ENCODE measurements at places on chromosomes 1 and 21.
A peak's percentile ranks its signal among the peaks of the same experiment; 100 is the strongest.

DNA sequence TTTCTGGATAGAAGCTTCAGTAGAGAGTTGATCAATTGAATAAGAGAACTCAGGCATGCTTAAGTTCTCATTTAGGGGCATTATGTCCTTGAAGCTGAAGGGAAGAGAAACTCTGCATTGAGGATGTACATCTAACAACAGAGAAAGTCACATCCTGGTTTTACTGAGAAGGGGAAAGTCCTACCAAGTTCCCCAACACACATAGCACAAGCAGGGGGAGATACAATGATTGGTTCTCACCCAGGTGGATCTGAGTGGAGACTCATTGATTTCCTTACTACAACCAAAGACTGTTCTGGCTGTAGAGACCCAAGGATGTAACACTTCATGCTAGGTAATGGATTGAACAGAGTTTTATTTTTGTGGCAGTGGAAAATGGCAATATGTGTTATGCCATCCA is 1.0 kb upstream of the KRTAP20-1 start:
- no peak for DNase-seq

- no peak for DNase-seq
These were observed 65.5 kb upstream of the BACH1 start for GRCh38 chr21:29233256-29233546.

GRCh38 chr1:29380532-29380931 is 144.2 kb downstream of the PTPRU start:
- DNase-seq: no peak

- DNase-seq: no peak
These were observed 23.1 kb downstream of the USP24 start for GRCh38 chr1:55192093-55192492.

GRCh38 chr1:168112673-168113305 is 23.9 kb downstream of the GPR161 start:
- DNase-seq: peak; percentile 31

DNA sequence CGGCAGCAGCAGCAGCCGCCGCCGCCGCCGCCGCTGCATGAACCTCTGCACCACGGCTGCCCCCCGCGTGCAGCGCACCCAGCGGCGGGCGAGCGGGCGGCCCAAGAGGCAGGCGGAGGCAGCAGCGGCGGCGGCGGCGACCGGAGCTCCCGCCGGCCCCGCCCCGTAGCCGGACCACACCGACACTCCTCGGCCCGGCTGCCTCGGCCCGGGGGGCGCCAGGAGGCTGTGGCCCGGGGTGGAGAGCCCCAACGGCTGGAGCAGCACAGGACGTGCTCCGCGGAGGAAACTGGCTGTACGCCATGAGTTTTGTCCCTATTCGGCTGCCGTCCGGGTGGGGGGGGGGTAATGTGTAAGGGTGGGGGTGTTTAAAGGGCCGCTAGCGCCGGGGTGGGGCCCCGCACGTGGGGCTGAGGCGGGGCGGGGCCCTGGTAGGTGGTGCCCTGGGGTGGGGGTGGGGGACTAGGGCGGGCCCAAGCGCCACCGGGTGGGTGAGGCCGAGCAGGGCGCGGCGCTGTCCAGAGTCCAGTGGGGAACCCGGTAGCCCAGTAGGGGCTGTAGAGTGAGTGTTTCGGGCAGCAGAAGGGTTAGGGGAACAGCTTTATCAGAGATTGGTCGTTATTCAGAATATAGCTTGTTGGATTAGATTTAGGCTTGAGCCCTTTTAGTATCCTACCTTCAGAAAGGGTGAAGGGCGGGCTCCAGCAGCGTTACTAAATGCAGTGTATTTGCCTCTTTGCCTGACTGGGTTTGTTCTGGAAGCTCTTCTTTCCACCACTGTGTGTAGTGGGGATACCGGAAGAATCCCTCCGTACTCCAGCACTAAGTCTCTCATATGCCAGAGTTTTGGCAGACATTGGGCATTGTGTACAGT is at the start of gene FAM78B:
FAM78B (minus strand) TSS at position 304 of the 874 bp plus-strand sequence. CDS start 753 bp downstream, outside the sequence.
- peak; percentile 31 for DNase-seq

DNA sequence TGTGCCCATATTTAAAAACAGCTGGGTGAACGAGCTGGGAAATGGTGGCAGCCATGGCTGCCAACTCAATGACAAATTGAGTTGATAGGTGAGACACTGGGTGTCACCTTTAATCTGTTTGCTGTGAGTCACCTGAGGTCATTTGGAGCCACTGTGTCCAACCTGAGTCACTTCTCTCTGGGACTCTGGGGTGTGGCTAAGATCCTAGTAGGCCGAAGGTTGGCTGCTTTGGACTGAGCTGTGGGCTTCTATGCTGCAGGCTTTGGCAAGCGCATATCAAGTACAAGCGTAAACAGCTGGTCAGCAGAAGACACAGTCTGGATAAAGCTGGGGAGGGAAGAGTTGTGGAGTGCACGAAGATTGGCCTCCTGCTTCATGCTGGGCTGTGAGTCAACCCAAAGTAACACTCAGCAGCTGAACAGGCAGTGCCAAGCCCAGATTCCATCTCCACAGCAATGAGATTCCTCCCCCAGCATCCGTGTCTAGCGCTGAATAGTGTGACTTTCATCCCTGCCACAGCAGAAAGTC is 24.0 kb downstream of the TEX35 start:
- peak; percentile 85 for DNase-seq

DNA sequence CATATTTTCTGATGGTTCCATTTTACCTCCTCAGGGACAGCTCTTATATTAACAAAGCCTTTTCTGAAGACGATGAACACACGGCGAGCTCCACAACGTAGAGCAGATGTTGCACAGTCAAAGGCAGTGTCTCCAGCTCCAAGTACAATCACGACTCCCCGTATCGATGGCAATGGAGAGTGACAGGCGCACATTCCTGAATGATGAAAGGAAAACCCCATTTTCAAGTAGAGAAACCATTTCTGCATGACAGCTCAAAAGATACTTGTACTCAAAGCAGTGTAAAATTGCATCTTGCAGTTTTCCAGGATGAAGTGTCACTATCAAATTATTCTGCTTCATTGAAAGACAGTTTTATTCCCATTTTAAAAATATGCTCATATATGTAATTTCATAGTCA is 327.6 kb downstream of the DPYD start:
- DNase-seq: no peak

DNA sequence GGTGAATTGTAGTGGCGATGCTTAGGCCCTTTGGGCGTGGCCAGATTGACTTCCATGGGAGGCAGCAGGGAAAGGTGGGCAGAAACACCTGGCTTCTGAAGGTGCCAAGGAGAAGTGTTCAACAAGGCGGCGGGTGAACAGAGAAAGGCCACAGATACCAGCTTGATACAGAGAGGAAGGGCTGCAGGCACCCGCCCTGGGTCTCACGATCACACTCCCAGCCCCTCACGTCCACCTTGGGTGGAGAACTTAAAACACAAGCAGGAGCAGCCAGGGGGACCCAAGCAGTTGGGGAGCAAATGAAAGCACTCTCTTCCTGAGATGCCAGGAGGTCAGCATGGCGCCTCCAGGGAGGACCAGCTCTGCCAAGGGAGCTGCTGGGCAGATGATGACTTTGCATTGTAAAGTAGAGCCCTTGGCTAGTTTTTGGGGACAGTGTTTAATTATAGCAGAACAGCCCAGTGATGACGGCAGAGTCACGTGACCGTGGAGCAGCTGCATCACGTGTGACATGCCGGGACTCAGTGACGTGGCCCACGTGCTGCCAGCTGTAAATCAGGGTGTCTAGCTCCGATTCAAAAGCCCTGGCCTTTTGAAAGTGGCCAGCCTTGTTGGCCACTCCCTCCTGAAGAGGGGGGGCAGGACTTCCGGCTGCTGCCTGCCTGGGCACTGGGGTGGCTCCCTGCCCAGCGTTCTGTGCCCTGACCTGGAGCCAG is 19.0 kb downstream of the SLC37A1 start:
- no peak for DNase-seq

DNA sequence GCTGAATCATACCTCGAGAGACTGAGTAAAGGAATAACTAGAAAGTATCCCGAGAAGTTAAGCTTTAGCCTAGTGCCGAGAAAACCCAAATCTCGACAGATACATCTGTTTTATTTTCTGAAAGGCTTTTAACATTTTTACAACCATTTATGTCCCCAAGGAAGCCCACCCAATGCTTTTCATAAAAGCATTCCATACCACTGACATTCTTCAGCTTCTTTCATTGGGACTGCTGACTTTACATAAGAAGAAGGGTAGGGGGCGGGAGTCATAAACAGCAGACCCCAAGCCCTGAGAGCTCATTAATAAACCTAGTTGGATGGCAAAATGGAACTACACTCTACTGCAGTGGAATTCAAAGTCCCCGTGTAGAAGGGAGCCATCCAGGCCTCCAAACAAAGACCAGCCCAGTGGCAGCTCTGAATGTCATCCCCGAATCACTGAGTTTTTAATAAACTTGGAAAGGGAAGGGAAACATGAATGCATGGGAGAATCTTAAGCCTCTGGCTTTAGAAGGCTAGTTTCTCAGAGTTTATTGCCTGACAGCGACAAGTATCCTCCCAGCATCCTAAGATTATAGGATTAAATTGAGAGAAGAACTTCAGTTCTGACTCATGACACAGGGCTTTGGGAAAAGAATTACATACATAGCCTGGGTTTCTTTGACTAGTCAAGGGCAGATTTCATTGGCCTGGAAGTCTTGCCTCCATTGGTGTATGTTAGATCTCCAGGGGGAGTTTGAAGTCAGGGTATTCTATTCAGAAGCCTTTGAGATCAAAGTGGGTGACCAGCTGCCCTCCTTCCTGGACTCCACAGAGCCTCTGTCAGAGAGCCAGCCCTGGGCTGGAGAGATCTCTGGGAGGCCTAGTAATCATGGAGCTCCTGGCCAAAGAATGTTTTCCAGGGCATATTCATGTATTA is 3.7 kb downstream of the ATF3 start:
- DNase-seq: no peak

- DNase-seq: no peak
These were observed 4.9 kb downstream of the OTUD7B start for GRCh38 chr1:150005606-150006005.

DNA sequence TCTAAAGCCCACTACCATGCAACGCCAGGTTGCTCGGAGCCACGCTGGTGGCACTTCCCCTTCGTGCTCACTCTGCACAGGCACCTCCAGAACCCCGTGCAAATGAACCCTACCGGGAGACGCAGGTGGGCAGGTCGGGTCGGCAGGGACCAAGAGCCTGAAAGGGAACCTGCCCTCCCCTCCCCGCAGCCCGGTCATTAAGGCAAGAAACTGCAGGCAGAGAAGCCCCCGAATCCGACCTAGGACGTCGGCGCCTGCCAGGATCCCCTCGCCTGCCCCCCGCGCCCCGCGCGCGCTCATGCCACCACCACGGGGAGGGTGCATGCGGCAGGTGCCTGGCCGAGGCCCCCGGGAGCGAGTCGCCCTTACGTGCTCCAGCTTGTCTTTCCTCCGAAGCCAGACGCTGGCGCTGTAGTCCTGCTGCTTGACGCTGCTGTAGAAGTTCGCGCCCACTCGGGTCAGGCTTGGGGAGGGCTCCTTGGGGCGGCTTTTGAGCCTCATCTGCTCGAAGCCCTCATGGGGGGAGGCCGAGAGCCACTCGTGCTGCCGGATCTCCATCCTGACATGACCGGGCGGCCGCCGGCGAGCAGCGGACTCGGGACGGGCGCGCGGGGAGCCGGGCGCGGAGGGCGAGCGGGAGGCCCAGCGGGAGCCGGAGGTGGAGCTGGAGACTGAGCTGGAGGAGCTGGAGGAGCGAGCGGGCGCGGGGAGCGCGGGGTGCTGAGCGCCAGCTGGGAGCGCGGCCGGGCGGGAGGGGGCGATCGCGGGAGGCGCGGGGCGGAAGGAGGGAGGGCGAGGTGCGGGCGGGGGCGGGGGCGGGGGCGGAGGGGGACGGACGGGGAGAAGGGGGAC is 552 bp downstream of the PLD5 start:
- DNase-seq: no peak

GRCh38 chr1:111225717-111226400 is 1.7 kb upstream of the CHI3L2 start:
- no peak for DNase-seq

GRCh38 chr1:77282866-77283539 is 1.2 kb downstream of the AK5 start:
- no peak for DNase-seq

All from fibroblast of skin of left quadriceps (primary cell).